Progenitor cell of endocrine pancreas (in vitro differentiated cells): ENCODE measurements at places on chromosomes 1 and 21.

- DNase-seq, result no peak
These were observed 3.3 kb upstream of the RPS6KA1 start for GRCh38 chr1:26526287-26526686.

GRCh38 chr1:4020449-4020848 lies 120.4 kb upstream of the C1orf174 start:
- DNase-seq, result no peak

- DNase-seq, result no peak
These were observed 763.3 kb upstream of the BRINP3 start for GRCh38 chr1:191240925-191241324.

DNA sequence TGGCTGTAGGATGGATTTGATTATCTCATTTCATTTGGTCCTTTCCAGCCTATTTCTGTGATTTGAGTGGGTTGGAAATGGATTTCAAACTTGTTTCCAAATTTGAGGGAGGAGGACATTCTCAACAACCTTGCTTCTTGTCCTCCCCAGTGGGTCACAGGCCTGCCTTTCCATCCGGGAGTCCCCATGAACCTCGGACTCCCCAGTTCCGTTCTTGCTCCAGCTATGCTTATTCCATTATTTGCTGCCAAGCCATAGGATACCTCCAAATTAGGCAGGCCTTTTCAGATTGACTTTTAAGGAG lies 97.8 kb downstream of the DUSP10 start:
- no peak for DNase-seq

GRCh38 chr1:32112806-32113375 lies 5.0 kb downstream of the KPNA6 start:
- DNase-seq, result no peak

- DNase-seq, result no peak
These were observed 162.5 kb downstream of the APP start for GRCh38 chr21:26007951-26008498.

- DNase-seq, result no peak
These were observed 17.1 kb downstream of the RPAP2 start for GRCh38 chr1:92315766-92316599.

DNA sequence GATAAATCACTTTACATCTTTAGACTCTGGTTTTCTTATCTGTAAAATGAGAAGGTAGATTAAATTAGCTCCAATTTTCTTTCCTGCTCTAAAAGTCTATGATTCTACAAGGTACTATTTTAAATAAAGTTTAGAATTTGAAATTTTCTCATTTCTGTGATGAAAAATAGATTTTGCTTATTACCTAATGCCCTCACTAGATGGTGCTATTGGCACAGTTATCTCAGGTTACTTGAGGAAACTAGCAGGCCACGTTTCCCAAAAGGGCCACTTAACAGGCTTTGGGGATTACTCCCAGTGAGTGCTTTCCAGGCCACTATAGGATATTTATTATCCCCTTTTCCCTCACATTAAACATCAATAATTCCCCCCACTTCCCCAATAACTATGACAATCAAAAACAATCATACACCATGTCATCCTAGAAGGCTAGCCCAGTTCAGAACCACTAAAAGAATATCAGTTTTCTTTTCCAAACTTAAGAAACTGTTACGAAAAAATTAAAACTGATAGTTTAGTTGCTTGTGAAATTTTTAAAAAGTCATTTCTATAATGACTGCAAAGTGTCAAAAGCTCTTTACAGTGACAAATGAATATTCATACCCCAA lies 30.6 kb downstream of the OMA1 start:
- DNase-seq, result peak; percentile 15

GRCh38 chr1:189681252-189681919 lies 796.3 kb downstream of the BRINP3 start:
- no peak for DNase-seq

GRCh38 chr1:207965392-207966387 lies 54.8 kb upstream of the CD34 start:
- no peak for DNase-seq

DNA sequence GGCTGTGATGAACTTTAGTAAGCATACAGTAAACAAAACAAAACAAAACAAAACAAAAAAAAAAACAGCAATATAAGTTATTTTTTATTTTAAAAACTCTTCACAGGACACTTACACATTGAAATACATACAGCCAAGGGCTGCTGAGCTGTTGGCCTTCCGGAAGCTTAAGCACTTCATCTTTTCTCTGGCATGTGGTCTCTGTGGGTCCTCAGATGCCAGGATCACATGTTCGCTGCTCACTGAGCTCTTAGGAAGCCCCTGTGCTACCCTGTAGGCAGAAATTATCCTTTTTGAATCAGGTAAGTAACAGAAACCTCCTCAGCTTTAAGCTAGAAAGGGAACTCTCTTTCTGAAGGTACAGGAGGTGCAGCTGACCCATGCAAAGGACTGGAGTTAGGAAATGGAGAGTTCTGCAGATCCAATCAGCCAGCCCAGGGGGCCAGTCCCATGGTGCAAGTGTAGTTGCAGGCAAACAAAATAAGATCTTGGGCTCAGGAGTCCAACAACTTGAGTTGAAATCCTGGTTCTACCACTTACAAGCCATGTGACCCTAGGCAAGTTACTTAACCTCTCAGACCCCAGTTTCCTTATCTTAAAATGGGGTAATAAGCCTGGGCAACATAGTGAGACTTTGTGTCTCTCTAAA lies 22.4 kb upstream of the MED18 start:
- DNase-seq, result no peak

DNA sequence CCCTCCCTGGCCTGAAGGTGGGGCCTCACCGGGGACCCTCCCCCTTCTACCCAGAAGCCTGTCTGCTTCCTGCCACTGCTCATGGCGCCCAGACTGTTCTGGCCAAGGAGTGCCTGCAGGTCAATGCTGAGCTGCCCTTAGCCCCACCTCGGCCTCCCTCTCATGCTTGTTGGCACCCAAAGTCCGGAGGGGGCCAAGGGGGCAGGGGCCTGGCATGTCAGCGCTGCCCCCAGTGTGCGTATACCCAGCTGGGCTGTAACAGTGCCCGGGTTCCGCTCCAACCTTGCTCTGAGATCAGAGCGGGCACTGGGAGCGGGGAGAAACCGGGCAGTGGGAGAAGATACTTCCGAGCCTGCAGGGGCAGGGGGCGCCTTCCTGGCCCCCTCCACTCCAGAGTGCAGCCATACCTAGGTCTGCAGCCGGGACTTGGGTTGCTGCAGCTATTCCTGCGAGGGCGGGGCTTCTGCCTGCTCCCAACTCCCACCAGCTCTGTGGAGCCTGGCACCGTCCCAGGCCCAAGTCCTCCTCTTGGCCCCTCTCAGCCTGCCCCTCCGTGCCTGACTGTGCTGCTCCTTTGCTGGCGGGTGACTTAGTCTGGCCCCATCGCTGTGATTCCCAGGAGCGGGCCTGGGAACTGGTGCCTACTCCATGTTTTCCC lies 21.4 kb upstream of the TGFB2 start:
- DNase-seq, result no peak

DNA sequence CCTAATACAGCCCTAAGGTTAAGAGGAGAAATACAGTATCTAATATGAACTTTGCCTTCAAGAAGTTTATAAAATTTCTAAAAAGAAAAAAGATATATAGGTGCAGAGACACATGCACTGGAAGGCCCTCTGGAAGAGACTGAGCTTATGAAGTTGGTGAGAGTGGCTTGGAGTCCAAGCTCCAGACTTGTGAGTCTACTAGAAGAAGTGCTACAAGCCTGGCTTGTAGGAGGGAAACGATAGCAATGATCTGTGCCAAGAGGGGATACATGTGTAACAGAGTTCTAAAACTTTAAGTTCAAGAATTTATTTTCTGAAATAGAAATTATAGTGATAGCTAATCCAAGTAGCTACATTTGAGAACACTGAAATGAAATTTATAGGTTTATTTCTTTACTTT lies 213.0 kb downstream of the PATJ start:
- DNase-seq, result no peak

DNA sequence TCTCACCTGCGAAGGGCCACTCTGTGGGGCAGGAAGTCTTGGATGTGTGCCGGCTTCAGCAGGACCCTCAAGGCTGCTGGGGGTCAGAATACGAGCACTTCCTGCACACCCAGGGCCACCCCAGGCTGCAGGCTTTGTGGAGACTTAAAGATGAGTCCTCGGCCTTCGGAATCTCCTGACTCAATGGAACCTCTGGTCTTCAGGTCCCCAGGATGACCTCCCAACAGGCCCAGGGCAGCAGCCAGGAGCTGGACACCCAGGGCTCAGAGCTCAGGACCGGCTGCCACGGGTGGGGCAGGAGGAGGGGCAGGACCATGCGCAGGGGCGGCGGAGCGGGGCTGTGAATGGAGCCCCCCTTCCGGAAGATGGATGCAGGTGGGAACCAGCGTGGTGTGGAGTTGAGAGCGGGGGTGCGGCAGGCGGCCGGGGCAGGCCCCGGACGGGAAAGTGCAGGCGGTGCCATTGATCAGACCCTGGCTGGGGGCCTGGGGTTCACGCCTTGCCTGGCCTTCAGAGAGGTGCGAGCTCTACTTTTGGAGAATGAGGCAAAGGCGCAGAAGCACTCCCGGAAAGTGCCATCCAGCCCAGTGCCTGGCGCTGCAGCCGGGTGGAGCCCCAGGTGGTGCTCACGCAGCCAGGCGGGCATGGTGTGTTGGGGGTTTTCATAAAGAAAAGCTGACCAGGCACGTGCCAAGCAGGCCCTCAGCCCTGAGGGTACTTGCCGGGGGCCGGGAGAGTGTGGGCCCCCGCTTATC lies 10.4 kb downstream of the COL18A1 start:
- no peak for DNase-seq

DNA sequence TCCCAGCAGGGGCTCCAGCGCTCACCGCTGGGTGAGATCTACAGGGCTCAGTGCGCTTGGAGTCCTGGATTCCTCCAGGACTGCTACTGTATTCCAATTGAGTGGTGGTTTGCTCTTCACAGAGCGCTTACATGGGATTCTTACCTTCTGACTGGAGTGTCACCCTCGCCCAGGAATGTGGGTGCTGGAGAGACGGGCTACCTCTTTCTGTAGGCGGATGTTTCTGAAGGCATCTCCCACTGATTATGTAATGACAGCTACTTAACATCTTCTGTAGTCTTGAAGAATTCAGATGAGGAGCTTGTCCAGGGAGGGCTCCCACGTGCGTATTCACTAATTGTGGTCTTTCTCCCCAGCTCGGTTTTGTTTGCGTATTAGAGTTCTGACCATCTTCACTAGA lies 154.2 kb downstream of the DYRK1A start:
- DNase-seq, result no peak

DNA sequence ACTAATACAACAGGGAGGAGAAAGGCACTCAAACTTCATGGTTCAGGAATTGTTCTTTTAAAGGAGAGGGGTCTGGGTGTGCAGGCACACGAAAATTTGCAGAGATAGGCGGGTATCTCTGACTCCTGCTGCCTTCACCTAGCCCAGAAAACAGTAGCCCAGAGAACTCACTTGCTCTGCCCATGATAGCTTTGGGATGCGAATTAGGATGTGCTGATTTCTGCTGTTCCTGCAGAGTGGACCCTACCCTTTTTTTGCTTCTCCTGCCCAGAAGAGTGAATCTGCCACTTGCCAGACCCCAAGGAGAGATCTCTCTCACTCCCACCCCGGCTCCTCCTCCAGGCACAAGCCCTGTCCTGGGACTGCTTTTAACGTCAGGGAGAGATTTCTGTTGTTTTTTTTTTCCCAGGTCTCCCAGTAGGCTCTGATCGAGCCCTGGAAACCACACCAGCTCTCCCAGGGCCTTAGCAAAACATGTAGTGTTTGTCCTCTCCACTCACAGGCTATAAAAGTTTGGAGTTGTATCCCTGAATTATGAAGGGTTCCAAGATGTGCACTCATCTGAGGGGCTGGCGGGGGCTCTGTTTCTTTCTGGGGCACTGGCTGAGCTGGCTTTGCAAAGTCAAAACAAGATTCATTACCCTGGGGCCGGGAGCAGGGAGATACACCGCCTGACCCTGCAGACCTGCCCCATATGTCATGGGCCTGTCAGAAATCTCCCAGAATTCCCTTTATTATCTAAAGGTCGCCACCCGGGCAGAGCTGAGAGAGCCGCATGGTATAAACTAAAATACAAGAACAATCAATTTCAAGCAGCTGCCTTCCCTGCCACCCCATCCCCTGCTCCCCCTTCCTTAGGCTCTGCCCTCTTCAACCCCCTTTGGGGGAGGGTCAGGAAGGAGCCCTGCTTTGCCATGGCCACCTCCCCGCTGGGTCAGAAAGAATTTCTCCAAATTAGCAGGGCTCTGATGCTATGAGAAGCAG lies 17.9 kb downstream of the PLXNA2 start:
- DNase-seq, result no peak

DNA sequence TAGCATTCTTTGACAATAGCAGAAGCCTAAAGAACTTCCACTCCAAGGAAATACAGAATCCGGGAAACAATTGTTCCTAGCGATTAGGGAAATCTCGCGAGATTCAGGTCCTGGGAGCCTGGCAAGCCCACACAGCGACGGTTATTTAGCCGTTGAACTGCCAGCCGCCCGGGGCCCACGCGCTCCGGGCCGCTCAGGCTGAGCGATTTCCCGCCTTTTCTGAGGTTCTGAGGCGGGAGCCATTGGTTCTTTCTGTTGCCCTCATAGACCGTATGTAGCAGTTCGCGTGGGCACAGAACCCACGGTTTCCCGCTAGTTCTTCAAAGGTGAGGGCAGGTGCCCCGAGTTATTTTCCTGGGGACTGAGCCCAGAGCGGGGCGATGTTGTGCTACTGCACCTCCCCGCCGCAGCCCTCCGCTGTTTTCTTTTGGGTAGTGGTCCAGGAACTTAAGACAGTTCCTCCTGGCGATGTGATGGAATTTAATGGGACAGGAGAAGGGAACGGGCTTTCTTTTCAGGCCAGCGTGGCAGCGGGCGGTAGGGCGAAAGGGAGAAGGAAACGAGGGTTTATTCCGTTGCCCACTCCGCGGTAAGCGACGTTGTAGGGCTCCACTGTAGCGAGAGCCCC lies at the start of gene SYCP1:
Gene SYCP1 (plus strand): TSS at position 171 of the 628 bp plus-strand sequence. CDS start 602 bp downstream, outside the sequence.
- DNase-seq, result no peak

DNA sequence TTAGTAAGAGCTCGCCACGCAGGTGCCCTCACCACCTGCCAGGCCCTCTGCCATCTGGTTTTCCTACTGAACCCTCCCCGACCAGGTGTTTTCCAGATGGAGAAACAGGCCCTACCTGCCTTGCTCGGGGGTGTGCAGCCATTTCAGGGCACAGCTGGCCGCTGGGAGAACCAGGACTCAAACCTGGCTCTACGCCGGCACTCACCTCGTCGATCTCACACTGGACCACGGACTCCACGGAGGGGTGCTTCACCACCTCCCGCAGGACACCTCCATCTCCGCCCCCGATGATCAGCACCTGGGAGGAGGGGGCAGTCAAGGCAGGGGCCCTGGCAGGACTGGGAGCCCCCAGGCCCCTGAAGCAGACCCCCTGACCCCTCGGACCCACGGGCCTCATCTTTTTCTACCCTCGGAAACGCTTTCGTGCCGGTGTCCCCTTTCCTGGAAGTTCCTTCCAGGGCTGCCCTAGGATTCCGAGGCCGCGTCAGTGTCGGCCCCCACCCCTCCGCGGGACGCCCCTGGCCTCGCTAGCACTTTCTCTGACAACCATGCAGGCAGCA lies 1.1 kb downstream of the SRM start:
- DNase-seq, result no peak

DNA sequence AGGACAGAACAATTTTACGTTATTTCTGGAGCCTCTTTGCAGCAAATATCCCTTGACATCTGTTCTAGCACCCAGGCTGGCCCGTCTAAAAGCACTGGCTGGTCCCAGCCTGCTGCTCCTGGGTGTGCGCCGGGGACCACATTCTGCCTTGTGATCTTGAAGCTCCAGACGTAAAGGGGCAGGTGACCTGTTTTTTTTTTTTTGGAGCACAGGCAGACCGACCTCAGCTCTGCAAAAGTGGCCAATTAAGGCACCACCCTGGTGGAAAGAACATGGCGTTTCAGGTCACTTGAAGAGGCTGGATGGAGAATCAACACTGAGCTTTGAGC lies 13.8 kb upstream of the CAMTA1 start:
- DNase-seq, result no peak

- DNase-seq, result no peak
These were observed 3.2 kb downstream of the ID3 start for GRCh38 chr1:23555986-23556634.
